ENCODE measurements at places on chromosomes 3 and 15.

GRCh38 chr3:116841003-116841735, 131.6 kb downstream of the TUSC7 start:
- DNase-seq, result no peak

DNA sequence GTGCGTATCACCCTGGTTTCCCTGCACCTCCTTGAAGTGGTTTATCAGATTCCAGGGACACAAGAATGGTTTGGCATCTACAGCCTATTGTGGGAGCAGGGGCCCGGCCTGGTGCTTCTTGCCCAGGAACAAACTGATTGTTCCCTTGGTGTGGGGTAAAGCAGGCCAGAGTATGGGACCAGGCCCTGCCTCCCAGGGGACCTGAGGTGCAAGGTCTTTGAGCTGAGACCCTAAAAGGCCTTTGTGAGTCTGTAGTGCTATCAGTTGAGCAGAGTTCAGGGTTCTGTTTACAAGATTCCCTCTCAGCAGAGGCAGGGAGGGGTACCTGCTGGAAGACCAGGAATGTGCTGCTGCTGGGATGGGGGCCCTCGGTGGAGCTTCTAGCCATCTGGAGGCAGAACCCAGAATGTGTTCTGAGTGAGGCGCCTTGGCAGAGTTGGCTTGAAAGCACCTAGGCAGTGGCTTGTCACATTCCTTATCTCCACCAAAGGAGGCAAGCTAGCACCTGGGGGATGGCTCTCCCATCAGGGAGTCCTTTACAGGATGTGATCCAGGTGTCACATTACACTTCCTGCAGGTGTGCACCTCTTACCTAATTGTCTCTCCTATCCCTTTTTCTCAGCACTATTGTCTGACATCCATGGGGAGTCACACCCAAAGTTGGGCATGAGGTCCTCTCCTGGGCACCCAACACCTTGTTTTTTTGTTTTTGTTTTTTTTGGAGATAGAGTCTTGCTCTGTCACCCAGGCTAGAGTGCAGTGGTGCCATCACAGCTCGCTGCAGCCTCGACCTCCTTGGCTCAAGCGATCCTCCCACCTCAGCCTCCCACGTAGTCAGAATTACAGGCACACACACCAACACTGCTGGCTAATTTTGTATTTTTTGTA, 13.1 kb downstream of the FLNB start:
- peak; percentile 97 for DNase-seq

GRCh38 chr15:69931156-69931555, 166.6 kb downstream of the TLE3 start:
- DNase-seq, result no peak

DNA sequence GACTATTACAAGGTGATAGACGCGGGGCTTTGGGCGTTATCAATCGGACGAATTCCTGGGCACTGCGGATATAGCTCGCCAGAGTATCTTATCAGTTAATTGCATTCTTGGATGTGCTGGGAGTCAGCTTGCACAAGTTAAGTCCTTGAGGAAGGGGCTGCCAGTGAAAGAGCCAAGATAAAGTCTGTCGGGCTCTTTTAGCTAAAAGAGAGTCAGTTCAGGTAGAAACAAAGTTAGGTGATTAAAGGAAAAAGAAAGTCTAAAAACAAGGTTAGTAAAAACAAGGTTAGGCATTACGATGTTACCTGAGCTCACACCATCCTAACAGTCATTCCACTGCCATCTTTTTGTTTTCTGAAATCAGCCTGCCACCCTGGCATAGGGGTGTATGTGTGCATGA, 6.1 kb upstream of the MCF2L2 start:
- DNase-seq, result no peak

GRCh38 chr3:117719316-117719926, 1009.8 kb downstream of the TUSC7 start:
- DNase-seq, result peak; percentile 63

- DNase-seq, result no peak
These were observed 17.8 kb downstream of the ABHD17C start for GRCh38 chr15:80712956-80713355.

GRCh38 chr15:31477851-31478701, 151.4 kb downstream of the KLF13 start:
- no peak for DNase-seq

- DNase-seq, result no peak
These were observed 197.5 kb upstream of the NR2E3 start for GRCh38 chr15:71612869-71613268.
